CD4-positive, alpha-beta T cell treated with Interleukin-10 for 1 hour (primary cell): ENCODE measurements at places on chromosomes 4 and X.

GRCh38 chrX:56813318-56813837, 84.3 kb downstream of the NBDY start:
- peak; percentile 62 for DNase-seq

GRCh38 chr4:25234390-25235370, 847 bp downstream of the PI4K2B start:
- DNase-seq, result peak; percentile 81

- DNase-seq, result no peak
These were observed 6.5 kb upstream of the TSPAN5 start for GRCh38 chr4:98664959-98665358.

DNA sequence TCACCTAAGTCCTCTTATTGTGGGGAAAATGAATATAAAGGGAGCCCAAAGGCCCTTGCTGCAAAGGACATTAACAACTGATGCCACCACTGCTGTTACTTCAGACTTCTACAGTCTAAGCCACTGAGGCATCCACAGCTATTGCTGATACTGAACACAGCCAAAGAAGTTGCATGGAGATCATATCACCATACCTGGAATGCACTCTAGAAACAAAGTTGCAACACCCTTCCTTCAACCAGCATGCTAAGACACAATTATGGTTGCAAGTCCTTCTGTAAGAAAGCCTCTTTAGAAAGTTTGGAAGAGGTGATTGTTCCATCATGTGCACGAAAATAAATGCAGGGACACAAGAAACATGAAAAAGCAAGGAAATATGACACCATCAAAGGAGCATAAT, 105.7 kb upstream of the SH3RF1 start:
- no peak for DNase-seq

DNA sequence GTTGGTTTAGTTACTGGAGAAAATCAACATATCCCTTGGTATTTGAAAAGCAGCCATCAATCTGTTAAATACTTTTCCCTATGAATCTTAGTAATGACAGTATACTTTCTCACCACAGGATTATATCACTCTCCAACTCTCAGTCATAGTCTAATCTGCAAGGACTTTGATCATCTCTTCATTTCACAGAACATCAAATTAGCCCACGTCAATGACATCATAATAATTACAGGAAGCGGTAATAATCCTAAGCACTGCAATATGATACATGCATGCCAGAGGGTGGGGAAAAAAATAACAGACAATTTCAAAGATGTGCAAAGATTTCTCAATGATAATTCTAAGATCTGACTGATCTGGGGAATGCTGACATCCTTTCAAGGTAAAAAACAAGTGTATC, 404.1 kb downstream of the GPM6A start:
- no peak for DNase-seq
